ENCODE measurements at places on chromosomes 4 and X.

DNA sequence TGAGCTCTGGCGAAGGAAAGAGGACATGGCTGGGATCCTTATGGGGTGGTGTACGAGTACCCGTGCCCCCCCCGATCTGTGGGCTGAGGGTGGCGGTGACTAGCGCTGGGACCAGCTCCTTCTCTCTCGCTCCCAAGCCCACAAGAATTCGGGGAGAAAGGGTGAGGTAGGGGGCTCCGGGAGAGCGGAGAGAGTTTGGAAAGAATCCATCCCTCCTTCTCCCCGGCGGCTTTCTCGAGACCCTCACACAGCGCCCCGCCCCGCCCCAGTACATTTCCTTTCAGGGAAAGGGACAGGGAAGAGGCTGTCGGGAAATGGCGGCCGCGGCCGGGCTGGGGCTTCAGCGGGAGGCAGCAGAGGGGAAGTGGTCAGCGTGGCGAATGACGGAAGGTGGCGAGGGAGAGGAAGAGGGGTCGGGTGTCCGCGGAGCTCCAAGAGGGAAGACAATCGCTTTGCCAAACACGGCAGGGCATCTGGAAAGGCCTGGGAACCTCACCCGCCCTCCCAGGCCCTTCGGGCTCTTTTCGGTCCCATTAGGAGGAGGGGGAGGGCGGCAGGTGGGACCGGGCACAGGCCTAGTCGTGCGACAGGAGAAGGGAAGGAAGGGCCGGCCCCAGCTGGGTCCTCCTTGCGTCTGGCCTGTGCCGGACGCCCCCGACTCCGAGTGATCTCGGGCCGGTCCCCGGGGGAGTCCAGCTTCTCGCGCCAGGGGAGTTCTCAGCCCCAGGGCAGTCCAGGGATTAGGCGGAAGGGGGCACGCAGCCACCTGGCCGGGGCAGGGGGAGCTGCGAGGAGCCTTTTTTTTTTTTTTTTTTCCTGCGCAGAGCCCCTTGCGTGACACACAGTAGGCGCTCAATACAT, 10.2 kb downstream of the HNRNPH2 start:
- peak; percentile 25 for DNase-seq

DNA sequence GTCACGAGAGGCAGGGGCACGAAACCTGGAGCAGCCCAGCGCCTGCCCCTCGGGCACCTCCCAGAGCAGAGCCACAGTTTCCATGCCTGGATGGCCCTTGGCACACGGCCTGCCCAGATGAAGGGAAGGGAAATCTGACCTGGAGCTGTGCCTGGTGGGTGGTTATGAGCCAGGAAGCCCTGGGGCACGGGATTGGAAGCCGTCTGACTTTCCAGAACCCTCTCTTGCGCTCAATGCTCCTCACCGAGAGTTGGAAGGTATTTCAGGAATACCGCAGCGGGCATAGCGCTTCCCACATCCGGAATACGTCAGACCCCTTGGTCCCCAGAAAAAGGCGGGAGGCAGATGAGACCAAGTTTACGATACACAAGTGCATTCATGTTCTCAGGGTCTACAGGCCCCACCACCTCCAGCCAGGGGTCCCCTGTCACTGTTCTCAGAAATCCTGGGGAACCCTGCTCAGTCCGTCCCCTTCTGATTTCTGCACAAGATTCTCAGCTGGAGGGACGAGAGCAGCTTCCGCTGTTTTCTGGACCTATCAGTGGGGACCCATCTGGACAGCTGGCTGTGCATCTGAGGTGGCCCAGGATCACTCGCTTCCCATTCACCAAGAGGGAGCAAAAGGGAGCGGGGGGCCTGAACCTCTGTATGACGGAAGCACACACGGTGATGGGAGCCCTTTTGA, 172.9 kb downstream of the AFAP1 start:
- no peak for DNase-seq

DNA sequence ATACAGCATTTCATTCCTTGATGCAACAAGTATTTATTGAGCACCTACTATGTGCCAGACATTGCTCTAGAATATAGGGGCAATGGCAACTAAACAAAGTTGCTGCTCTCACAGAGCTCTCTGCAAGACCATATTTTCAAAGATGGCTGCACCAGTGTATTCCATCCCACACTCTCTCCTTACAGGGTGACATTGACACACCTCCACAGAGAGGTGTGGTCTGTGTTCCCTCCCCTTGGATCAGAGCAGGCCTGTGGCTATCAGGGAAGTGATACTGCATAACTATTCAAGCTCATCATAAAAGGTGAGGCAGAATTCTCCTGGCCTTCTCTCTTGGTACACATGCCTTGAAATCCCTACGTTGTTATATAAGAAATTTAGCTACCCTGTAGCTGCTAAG, 95.3 kb upstream of the SOD3 start:
- no peak for DNase-seq

- DNase-seq, result peak; percentile 20
These were observed 54.5 kb downstream of the CAMK2D start for GRCh38 chr4:113707048-113707447.

GRCh38 chr4:153535772-153536513, 69.8 kb downstream of the TMEM131L start:
- DNase-seq, result peak; percentile 30

DNA sequence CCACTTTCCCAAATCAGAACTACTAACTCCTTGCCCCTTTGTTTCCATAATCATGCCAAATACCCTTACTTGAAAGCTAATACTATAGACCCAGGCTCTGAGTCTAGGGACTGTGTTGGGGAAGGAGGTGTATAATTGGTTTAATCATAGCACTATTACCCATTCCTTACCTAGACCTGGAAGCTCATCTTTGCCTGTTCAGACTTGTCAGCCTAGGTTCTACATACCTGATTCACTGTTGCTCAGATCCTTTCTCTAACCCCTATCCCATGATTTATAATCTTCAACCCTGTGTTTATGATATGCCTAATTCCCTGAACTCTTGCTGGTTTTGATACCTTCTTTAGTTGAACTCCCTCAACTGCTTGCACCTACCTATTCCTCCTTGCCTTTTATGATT, 123.1 kb upstream of the GRIA3 start:
- DNase-seq, result no peak

GRCh38 chr4:164023214-164023613, 528.7 kb downstream of the TMA16 start:
- no peak for DNase-seq

GRCh38 chr4:3706565-3707422, 59.4 kb upstream of the ADRA2C start:
- DNase-seq, result no peak

- DNase-seq, result no peak
These were observed 89.2 kb upstream of the SH3RF1 start for GRCh38 chr4:169359961-169360360.

DNA sequence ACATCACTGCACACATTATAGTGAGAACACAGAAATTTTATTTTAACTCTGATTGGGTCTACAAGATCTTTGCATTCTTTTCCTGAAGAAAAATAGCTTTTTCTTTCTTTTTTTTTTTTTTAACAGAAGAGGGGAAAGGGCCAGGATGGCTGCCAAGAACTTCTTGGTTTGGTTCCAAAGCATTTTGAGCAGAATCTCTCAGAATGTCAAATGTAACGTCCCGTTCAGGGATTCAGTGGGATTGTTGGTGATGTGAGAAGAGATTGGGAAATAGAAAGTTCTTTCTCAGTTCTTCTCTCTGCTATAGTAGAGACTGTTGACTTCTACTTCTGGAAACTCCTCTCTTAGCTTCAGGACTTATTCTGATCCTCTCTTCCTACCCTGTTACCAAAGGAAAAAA, 70.9 kb upstream of the CBR4 start:
- DNase-seq, result peak; percentile 12

DNA sequence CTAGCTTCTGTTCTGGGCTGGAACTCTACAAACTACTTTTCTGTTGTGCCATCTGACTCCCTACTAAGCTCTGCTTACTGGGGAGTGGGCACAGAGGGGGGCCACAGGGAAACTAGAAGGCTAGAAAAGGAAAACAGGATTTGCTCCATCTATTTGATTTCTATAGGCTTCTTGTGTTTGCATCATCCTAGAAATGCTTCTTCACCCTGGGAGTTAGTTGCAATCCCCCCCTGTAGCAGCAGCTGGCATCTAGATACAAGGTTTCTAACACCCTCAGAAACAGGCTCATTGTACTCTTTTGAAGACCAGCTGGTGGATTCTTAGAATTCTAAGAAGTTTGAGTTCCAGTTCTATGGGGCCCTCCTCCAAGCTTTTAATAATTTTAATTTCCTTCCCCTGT, 213.4 kb downstream of the TMA16 start:
- no peak for DNase-seq

DNA sequence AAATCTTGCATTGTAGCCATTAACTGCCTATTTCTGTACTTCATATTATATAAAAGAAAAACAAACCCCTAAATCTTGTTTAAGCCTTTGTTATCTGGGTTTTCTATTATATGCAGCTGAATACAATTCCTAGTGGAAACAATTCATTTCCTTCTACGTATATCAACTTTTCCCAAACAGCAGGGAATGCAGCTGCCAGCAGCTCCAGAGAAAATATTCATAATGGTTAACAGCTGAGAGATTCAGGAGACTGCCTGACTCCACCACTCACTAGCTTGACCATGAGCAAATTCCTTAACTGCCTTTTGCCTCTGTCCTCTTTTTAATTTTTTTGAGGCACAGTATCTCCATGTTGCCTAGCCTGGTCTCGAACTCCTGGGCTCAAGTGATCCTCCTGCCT, 146.2 kb downstream of the SPATA18 start:
- peak; percentile 61 for DNase-seq

GRCh38 chr4:58957711-58958110, 1847.5 kb upstream of the IGFBP7 start:
- DNase-seq, result no peak

GRCh38 chrX:148120999-148121623, 140.0 kb downstream of the FMR1NB start:
- no peak for DNase-seq

- no peak for DNase-seq
These were observed 182.1 kb upstream of the MAP3K15 start for GRCh38 chrX:19697416-19697815.

DNA sequence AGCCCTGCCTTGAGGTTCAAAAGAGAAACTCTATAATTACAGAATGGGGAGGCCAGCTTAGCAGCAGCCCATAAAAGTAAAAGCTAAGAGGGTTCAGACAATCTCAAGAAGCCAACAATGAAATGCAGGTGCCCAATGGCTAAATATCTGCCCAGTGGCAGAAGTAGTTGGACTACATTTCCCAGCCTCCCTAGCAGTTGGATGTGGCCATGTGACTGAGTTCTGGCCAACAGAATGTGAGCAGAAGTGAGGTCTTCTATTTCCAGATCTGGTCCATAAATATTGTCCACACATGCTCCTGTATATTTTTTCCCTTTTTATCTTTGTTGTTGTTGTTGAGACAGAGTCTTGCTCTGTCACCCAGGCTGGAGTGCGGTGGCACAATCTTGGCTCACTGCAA, 127.9 kb upstream of the NHS start:
- DNase-seq, result no peak

GRCh38 chrX:104921584-104922205, 298.8 kb downstream of the TEX13A start:
- no peak for DNase-seq

GRCh38 chrX:24703185-24703494, 9.4 kb downstream of the POLA1 start:
- DNase-seq, result no peak

GRCh38 chr4:10326075-10326474, 131.2 kb downstream of the ZNF518B start:
- DNase-seq, result no peak

DNA sequence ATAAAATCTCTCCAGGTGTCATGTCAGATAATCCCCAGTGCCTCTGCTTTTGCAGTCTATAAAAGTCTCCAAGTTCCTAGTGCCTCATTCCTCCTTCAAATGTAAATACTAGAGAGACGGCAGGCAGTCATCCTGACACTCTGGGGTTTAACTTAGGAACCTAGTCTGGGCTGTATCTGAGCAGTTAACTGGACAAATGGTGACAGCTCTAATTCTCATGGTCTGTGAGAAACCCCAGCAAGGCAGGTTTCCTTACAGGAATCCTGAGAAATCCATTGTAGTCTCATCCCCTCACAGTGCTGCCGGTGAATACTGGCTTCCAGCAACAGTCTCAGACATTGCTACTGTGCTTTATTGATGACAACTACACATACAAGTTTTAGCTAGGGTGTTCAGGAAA, 246.8 kb downstream of the SNCA start:
- DNase-seq, result no peak

DNA sequence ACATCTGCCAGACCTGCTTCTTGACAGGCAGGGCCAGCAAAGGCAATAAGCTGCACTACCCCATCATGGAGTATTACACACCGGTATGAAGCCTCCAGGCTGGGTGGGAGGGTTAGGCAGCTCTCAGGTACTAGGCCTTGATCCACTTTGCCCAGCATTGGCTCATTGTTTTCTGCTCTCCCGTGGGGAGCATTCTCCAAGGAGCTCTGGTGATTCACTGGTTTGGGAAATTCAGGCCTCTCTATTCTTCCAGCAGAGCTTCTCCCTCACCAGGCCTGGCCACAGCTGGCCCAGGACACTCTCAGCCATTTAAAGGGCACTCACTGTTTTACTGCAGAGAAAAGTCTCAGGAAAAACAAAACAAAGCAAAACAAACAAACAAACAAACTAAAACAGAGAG, 33.0 kb downstream of the DRP2 start:
- peak; percentile 35 for DNase-seq
